ENCODE measurements at places on chromosomes 16 and 17. TPM values are rescaled to one million over a fixed set of nuclear protein-coding genes. Genes with fewer than 3 reads are reported as not detected.

DNA sequence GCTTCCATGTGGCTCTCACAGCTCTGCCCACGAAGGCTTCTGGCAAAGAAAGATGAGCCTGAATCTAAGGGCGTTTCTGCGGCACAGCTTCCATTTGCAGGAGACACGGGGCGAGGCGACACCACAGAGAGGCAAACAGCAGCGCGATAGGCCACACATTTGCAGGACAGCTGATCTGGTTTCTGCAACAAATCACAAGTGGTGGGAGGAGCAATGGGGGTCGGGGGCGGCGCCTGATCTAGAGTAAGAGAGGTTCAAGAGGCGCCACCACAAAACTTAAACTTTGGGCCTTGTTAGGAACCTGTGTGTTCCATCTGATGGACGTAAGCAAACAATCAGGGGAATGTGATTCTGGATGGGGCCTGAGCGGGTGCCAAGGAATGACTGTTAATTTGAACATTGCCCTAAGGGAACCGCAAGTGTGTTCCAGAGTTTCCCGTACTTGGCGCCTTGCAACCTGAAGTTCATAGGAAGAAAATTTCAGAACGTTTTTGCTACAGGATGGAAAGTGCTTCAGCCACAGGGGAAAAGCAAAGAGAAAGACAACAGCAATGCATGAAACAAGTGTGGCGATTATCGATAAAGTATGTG is 18.9 kb upstream of the ENPP7 start:
- no peak for DNase-seq

Gene OR1E1
- total RNA-seq = not detected

Gene KRTAP4-11
- not detected for total RNA-seq

DNA sequence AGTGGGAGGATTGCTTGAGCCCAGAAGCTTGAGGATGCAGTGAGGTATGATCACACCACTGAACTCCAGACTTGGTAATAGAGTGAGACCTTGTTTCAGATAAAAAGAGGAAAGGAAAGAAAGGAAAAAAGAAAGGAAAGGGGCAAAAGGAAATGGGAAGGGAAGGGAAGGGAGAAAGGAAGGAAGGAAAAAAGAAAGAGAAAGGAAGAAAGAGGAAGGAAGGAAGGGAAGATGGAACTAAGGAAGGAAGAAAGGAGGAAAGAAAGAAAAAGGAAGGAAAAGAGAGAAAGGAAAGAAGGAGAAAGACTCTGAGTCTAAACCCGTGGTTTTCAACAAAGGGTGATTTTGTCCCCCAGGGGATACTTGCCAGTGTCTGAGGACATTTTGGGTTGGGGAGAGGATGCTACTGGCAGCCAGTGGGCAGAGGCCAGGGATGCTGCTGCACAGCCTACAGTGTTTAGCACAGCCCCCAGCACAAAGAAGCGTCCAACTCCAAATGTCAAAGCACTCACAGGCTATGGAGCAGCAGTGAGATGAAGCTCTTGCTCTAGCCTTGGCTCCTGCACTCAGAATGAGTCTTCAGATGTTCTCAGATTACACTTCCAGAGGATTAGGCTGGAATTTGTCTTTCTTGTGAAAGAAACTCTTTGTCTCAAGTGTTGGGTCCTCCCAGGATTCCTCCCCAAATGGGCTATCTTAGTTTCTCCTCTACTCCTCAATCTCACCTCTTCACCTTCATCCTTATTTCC is 64.2 kb downstream of the BMERB1 start:
- no peak for DNase-seq

- DNase-seq = no peak
These were observed 54.8 kb downstream of the SDK2 start for GRCh38 chr17:73589363-73589980.

DNA sequence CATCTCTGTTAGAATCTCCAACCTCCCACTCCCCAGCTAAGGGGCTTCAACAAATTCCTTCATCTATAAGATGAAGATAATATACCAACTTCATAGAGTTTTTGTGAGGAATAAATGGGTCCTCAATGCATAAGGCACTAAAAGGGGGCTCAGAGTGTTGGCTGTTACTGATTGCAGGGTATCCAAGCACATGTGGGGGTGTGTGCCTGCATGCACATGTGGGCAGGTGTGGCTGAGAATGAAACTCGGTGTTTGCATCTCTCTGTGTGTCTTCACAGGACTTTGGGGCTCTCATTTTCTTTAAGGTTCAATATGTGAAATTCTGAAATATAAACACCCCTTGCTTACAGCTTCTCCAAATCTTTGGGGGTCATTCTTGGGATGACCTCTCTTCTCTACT is 4.1 kb upstream of the PPP1R9B start:
- DNase-seq = no peak

Gene CRYM
- total RNA-seq = 4.9 TPM

Gene MRPS23
- total RNA-seq = 109 TPM

Gene AURKB
- 141 TPM for total RNA-seq

DNA sequence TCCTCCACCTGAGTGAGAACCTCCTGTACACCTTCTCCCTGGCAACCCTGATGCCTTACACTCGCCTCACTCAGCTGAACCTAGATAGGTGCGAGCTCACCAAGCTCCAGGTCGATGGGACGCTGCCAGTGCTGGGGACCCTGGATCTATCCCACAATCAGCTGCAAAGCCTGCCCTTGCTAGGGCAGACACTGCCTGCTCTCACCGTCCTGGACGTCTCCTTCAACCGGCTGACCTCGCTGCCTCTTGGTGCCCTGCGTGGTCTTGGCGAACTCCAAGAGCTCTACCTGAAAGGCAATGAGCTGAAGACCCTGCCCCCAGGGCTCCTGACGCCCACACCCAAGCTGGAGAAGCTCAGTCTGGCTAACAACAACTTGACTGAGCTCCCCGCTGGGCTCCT is 679 bp downstream of the GP1BA start:
- no peak for DNase-seq

Gene HAGHL
- total RNA-seq = 74.8 TPM

- DNase-seq = no peak
These were observed 163.2 kb downstream of the TOX3 start for GRCh38 chr16:52383640-52384292.

GRCh38 chr17:20281860-20282259 is 185.5 kb downstream of the LGALS9B start:
- no peak for DNase-seq

Gene CDH13
- total RNA-seq = not detected
